ENCODE measurements at places on chromosomes 13 and 19.

DNA sequence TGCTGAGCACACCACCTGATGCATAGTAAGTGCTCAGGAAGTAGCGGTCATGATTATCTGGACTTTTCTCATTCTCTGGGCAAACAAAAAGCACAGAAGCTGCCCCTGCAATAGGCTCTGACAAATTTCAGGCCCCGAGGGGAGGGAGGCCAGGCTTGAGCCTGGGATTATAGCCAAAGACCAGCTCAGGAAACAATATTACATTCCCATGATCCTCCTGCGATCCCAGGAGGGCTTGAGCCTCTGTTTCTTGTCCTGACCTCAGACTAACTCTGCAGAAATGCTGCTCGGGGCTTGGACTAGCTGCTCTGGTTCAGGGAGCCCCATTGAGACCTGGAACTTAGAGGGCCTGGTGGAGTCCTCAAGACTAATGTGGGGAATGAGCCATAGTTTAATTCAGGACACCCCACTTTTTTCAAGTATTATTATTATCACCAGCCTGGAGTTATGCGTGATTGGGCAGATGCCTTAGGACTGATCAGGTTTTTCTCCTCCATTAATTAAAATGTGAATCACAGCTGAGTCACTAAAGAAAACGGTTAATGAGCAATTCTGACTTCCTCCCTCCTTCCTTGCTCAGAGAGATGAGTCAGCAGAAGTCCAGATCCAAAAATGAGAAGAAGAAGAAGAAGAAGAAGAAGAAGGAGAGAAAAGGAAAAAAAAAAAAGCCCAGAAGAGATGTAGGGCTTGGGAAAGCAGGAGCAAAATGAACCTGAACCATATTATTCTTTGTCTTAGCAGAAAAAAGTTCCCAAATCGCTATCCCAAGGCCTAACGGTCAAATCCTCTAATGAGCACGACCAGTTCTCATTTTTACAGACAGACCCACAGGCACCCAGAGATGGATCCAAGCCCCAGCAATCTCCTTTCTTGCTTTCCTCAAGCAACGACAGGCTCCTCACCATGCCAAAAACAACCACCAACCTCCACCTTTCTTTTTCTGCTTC lies 107.2 kb downstream of the CACNA1A start:
- DNase-seq: no peak

GRCh38 chr13:102593466-102593865 lies 3.3 kb upstream of the TPP2 start:
- DNase-seq: no peak

DNA sequence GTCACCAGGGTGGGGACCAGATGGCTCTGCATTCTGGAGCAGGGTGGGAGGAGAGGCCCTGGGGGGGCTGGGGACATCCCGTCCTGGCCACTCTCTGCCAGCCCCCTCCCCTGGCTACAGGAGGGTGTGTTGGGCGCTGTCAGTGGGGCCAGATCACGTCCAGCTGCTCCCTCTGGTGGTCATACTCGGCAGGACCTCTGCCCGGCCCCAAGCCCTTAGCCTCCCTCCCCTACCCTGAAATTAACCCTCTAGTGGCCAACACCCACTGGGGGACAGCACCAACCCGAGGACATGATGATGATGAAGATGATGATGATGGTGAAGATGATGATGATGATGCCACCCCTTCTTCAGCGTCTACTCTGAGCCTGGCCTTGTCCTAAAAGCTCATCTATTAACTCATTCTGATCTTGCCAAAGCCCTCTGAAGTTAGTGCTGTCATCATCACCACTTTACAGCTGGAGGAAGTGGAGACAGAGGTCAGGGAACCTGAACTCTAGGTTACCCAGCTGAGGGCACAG lies 590 bp upstream of the LGI4 start:
- DNase-seq: peak; percentile 99

GRCh38 chr19:1938071-1938470 lies 2.9 kb upstream of the CSNK1G2 start:
- DNase-seq: no peak

DNA sequence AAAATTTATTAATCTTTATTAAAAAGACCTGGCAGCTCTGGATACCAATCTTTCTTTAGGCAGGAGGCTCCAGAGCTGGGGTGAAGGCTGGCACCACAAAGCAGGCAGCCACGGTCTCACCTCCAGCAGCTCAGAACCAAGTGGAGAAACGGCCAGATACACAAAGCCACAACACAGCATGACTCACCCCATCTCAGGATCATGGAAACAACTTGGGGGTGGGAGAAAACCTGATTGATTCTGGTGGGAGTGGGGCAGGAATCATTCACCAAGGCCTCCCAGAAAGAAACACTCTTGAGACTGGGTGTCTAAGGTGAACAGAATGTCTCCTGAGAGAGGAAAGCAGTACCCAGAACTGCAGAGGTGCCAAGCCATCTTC lies 64.2 kb downstream of the CRYL1 start:
- no peak for DNase-seq

DNA sequence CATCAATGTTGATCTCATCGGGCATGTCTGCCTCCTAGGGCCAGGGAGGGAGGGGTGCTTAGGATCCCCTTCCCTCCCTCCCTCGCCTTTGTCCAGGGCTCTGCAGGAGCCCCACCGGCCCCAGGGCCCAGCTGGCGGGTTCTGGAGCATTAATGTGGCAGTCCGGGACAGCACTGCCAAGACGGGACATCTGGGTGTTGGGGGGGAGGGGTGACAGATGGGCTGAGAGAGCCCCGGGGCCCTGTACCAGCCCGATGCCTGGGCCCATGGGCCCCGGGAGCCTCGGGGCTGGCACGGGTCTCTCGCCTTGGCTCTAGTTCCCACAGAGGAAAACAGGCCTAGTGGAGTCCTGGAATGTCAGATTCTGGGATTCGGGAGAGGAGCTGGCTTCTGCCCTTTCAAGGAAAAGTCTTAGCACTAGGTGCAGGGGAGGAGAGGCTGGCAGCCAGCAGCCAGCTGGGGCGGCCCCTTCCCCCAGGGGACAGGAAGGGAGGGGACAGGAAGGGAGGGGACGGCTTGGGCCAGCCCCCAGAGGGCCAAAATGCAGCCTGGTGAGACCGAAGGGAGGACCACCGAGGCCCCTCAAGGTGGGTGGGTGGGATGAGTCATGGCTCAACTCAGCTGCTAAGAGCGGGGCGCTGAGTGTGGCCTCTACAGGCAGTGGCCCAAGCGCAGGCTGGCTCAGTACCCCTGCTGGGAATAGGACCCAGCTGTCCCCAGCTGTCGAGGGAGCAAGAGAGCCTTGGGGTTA lies 3.1 kb downstream of the PPP1R14A start:
- no peak for DNase-seq

- DNase-seq: no peak
These were observed 999.4 kb downstream of the UQCRFS1 start for GRCh38 chr19:28213470-28214082.

Measured in 8988T (cell line).